Mammary microvascular endothelial cell (primary cell): ENCODE measurements at places on chromosomes 3 and 15. TPM values are rescaled to one million over a fixed set of nuclear protein-coding genes. Genes with fewer than 3 reads are reported as not detected.

SPRED1 gene
- 7.4 and 9.1 TPM in 2 replicates for total RNA-seq

ARNT2 gene
- total RNA-seq = not detected in 2 replicates

DZIP1L gene
- 4.9 and 7.0 TPM in 2 replicates for total RNA-seq

MAP2K1 gene
- total RNA-seq = 51.0 and 56.9 TPM in 2 replicates
